ENCODE measurements at places on chromosomes 16 and 17.

DNA sequence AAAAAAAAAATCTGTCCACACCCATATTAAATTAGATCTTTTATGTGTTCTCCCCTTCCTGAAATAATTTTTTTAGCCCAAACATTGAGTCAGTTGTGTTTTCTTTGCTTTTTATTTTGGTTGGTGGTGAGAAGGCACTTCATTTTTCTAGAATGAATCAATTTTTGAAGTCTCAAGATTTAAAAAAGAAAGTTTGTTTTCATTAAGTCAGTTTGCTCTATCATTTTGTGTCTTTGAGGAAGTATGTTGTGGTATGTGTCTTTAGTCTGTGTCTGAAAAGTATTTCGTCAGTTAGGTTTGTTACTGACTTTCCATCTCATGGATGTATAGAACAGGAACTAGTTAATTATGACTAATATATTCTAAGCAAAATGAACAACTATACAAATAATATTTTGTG, 3.8 kb downstream of the IGF2BP1 start:
- DNase-seq, result no peak

GRCh38 chr16:62060089-62060488, 23.9 kb upstream of the CDH8 start:
- DNase-seq, result no peak

GRCh38 chr16:11329071-11329491, 16.2 kb upstream of the RMI2 start:
- peak; percentile 26 for DNase-seq

- DNase-seq, result peak; percentile 56
Measured at GRCh38 chr16:30491744-30492308, 19.3 kb downstream of the ITGAL start.

DNA sequence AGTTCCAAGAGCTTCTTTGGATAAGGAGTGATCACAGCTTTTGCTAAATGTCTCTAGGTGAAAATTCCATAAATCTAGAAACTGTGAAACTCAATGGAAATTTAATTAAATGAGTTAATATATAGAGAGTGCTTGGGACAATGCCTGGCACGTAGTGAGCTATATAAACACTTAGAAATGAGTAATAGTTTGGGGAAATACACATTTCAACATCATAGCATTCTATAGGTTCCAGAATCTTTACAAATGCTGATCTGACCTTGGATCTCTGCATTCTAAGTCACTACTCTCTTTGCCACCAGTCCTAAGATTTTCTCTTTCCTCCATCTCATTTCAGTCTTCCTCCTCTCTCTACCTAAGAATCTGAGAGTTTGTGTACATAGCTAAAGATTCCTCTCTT, 175.6 kb downstream of the SOX9 start:
- no peak for DNase-seq

GRCh38 chr16:75647112-75647491, 363 bp downstream of the KARS1 start:
- DNase-seq, result no peak

DNA sequence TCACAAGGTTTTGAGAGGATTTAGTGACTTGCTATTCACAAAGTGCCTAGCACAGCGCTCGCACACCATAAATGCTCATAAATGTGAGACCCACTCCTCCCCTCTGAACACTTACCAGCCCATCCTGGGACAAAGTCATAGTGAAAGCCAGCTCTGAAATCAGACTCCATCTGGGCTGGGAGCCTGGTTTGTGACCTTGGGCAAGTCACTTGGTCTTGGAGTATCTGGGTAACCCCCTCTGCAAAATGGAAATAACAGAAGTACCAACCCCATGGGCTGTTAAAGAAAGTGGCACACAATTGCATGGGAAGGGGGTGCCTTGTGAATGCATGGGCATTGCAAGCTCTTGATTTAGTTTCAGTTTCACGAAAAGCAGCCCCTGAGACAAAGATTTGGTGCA, 104.7 kb upstream of the CDH5 start:
- no peak for DNase-seq

- no peak for DNase-seq
Measured at GRCh38 chr17:41058741-41059140, 1.2 kb downstream of the KRTAP2-3 start.

GRCh38 chr17:8793649-8794048, 5.5 kb downstream of the MFSD6L start:
- no peak for DNase-seq

- DNase-seq, result no peak
Measured at GRCh38 chr17:10050597-10051101, 145.6 kb upstream of the RCVRN start.

GRCh38 chr17:47197821-47198220, 8.7 kb upstream of the CDC27 start:
- DNase-seq, result no peak

DNA sequence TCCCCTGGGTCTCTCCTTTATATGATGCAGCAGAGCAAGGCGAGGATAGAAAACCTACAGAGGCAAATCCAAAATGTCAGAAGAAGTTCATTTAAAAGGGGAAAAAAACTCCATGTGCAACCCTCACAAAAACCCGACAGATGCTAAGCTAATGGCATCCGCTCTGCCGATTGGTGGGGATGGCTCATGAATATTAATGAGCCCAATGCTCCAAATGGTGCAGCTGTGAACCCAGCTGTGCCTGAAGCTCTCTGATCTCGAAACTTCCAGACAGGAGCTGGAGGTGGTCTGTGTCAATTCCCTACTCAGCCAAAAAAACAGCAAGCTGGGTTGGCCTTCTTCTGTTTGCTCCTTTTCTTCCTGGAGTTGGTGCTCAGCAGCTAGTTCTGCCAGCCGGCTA, 15.5 kb downstream of the SNX11 start:
- DNase-seq, result no peak

- peak; percentile 45 for DNase-seq
Measured at GRCh38 chr17:64385187-64386083, 5.2 kb downstream of the PECAM1 start.

- peak; percentile 91 for DNase-seq
Measured at GRCh38 chr16:8963821-8964441, at the start of gene USP7. Gene USP7 (minus strand): TSS chr16:8963906. CDS start chr16:8963285, 621 bp downstream.

GRCh38 chr17:49001671-49002070, 4.5 kb downstream of the IGF2BP1 start:
- DNase-seq, result no peak

DNA sequence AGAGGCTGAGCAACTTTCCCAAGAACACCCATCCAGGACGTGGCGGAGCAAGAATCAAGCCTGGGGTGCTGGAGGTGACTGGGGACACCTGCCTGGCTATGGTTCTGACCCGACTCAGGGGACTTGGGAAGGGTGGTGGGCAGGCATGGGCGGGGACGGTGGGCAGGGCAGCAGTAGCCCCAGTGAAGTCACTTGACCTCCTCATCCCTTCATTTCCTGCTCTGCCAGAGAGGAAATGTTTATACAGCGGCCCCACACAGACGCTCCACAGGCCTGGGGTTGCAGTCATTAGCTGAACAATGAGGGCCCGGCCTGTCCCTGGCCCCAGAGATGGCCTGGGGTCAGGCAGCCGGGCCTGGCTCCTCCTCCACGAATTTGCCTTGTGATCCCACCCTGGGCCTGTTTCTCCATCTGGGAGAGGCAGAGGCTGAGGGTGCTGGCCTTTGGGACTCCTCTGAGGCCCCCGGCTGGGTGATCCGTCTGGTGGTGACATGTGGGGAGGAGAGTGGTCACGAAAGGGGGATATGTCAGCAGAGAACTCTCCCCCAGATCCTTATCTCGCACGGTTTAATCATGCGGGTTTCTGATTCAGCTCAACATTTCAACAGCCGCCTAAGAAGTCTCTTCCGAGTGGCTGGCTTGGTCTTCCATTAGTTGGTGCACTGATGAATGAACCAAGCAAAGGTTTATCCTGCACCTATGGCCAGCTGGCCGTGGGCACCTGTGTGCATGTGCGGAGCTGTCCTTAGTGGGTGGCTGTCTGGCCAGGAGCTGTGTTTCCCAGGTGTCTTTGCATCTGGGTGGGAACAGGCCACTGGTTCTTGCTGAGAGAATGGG, 175.9 kb downstream of the IRF8 start:
- DNase-seq, result no peak

DNA sequence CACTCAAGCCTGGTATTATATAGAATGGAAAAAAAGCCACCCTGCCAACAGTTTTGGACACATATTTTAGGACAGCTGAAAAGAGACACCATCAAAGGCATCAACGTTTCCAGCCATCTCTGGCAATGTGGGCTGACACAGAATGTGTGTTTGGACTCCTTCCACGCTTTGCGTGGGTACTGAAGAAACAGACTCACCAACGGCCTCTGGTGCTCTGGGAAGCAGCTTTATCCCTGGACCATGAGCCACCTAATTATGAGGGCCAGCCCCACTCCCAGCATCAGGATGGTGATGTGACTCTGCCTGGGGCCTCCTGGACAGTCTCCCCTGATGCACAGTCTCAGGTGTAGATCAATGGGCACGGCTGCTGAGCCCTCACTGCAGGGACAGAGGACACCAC, 27.9 kb downstream of the CCDC57 start:
- no peak for DNase-seq

DNA sequence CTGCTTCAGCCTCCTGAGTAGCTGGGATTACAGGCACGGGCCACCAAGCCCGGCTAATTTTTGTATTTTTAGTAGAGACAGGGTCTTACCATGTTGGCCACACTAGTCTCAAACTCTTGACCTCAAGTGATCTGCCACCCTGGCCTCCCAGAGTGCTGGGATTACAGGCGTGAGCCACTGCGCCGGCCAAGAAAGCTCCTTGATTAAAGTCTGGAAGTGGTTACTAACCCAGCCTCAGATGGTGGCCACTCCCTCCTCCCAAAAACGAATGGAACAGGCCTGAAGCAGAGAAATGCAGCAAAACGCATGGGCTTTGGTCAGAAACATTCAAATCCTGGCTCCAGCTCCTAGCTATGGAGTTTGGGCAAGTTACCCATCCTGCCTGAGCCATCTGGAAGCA, 11.3 kb downstream of the FKBP10 start:
- no peak for DNase-seq

- DNase-seq, result peak; percentile 30
Measured at GRCh38 chr17:42673885-42674754, 2.7 kb downstream of the PLEKHH3 start.

GRCh38 chr16:66622863-66623262, 18.4 kb downstream of the CMTM3 start:
- DNase-seq, result no peak

GRCh38 chr16:57562066-57562465, 19.6 kb downstream of the ADGRG5 start:
- DNase-seq, result no peak

- no peak for DNase-seq
Measured at GRCh38 chr16:50645563-50646220, 35.4 kb downstream of the SNX20 start.

- DNase-seq, result no peak
Measured at GRCh38 chr16:88435437-88436355, 17.4 kb upstream of the ZFPM1 start.

- no peak for DNase-seq
Measured at GRCh38 chr16:3388325-3388724, 12.5 kb downstream of the ZSCAN32 start.

DNA sequence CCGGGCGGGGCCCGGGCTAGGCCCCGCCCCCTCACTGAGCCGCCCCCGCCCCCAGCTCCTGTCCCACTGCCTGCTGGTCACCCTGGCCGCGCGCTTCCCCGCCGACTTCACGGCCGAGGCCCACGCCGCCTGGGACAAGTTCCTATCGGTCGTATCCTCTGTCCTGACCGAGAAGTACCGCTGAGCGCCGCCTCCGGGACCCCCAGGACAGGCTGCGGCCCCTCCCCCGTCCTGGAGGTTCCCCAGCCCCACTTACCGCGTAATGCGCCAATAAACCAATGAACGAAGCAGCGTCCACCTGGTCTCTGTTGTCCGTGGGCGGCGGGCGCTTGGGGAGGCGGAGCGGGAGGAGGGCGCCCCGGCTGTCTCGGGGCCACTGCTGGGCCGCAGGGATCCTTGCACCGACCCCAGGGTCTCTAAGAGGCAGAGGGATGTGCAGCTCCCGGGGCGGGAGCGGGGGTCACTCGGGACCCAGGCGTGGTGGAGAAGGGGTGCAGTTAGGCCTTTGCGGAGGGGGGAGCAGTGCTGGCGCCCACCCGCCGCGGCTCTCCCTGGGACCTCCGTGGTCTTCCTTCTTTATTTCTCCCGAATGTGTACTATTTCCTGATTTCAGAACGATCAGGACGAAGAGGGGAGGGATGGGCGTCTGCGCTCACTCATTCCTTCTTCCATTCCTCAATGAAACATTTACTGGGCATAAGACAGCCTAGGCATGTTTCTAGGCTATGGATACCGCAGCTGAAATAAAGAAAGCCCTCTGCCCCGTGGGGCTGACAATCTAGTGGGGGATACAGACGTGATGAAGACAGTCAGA, 2.0 kb downstream of the HBZ start:
- DNase-seq, result no peak

DNA sequence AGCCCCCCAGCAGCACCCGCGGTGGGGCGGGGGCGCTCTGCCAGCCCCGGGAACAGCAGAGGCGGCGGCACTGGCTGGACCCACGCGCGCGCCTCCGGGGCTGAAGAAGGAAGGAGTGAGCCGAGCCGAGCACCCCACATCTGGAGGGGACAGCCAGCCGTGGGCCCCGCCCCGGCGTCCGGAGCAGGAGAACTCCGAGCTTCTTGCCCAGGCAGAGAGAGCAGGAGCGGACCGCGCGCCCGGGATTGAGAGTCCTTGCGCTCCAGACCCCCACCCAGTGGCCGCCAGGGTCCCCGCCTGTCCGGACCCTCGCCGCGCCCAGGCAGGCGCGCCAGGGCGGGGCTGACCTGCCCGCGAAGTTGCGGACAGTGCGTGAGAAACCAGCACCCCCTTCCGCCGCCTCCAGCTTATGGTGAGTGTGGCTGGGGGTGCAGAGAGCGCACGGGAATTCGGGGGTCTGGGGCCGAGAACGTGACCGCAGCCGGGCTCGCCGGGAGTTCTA, 921.9 kb upstream of the EEF2KMT start:
- DNase-seq, result no peak

DNA sequence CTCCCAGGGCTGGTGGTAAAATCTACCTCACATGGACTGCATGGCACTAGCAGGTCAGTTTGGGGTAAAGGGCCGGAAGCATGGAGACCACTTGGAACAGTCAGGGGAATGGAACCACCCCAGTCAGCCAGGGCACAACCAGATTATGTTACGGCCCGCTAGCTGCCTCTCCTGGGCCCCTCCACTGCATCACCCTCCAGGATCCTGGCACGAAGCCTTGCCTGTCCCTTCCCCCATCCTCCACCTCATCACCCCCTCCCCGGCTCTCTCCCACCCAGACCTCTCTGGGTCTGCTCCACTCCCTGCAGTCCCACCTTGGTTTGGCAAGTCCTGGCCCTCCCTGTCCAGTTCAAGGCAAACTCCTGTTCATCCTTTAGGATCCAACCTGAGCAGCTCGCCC, 91.7 kb downstream of the CLEC16A start:
- DNase-seq, result no peak

DNA sequence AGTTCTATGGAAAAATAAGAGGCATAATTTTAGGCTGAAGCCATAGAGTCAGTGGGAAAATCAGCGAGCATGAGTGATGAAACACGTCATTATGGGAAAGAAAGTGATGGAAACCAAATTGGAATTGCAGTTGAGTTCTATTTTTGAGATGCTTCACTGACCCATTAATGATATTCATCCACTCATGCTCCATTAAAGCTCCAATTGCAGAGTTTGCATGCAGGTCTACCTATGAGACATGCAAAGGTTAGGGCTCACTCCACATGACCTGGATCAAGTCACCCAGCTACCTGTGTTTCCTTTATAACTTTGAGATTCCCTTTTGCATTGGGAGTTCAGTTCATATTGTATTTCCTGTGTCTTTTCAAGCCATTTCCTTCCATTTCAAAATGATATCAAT, 8.0 kb upstream of the KRTAP2-4 start:
- DNase-seq, result no peak
